ENCODE measurements at places on chromosomes 2 and 18.

GRCh38 chr2:162198239-162198638, 45.0 kb downstream of the FAP start:
- DNase-seq, result no peak

GRCh38 chr18:31791817-31792579, 31.3 kb upstream of the SLC25A52 start:
- no peak for DNase-seq

GRCh38 chr2:45836316-45836715, 184.8 kb downstream of the PRKCE start:
- no peak for DNase-seq

- DNase-seq, result no peak
Measured at GRCh38 chr2:164260506-164260905, 360.8 kb downstream of the GRB14 start.

GRCh38 chr18:36427831-36428230, 130.3 kb downstream of the FHOD3 start:
- DNase-seq, result no peak

DNA sequence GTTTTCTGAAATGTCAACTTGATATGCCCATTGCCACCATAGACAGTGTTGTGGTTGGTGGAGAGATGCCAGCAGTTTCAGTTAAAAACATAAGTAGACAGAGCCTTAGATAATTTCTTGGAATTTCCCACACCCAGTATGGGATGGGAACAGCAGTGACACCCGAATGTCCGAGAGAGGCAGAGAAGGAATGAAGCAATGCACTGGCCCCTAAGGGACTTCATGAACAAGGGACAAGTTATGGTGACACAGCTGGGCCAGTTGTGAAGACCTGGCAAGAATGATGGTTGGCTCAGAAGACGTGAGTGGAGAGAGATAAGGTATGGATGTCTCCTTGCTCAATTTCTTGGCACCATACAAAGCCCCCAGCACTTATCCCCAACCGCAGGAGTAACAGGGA, 165.2 kb upstream of the APCDD1 start:
- no peak for DNase-seq

DNA sequence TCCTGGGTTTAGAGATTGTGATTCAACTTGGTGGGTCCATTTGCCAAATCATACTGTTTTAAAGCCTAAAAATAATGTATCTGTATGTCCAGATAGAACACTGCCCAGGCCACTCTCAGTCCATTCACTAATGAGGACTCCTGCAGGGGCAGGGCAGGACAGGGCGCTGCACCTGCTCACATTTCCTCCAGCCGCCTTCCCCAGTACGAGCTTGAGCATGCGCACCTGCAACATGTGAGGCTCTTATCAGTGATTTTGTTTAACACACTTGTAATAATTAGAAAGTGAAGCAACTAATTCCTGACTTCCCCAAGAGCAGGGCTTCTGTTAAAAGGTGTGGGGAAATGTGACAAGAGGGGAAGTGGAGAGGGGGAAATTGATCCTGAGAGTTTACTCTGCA, 89.7 kb downstream of the AFF3 start:
- no peak for DNase-seq

- no peak for DNase-seq
Measured at GRCh38 chr18:10122988-10123950, 209.5 kb downstream of the VAPA start.

DNA sequence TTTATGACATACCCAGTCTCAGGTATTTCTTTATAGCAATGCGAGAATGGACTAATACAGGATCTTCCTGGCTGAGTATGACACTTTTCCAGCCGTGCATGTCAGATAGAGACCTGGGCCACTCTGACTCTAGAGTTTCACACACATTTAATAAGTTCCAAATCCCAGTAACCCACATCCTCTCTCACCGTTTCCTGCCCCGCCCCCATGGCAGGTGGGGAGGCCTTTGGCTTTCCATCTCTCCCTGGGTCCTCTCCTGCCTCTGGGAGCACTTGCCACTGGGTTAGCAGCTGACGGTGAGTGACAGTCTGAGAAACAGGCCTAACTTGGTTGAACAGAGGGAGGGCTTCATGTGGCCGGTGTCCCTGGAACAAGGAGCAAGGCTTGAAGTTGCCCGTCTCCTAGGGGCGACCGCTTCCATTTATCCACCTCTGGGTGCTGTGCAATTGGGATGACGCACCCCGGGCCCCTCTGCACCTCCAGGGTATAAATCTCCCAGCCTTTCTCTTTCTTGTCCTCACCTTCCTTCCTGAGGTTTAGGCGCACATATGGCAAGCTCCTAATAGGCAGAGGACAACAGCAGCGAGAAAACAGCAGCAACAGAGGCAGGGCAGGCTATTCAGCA, 152.7 kb upstream of the HDAC4 start:
- no peak for DNase-seq

DNA sequence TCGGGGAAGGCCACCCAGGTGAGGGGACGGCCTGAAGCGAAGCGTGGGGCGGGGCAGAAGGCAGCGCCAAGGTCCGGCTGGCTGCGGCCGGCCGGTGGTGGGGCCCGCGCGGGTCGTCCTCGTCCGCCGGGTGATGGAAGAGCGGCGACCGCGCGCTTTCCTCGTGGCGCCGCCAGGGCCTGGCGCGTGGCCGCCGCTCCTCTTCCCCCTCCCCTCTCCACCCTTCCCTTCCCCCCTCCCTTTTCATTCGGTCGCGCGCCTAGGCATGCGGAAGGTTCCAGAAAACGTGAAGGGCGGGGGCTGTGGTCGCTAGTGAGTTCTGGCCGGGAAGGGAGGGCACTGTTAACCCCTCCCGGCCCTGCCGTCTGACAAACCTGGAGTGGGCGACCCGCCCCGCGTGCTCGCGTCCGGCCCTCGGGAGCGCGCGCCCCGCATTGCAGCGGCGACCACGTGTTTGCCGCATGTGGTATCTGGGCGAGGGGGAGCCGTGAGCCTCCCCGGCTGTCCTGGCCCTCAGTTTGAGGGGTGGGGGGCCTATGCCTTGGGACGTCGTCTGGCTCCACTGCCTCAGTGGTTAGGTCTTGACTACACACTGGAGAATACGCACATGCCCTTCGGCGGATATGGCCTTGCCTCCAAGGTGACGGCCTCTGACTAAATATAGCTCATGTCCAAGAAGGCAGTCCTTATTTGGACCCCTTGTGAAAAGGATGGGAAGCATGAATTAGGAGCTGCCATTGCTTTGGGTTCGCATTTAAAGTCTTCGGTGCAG, 579 bp downstream of the MAT2A start:
- peak; percentile 77 for DNase-seq

- DNase-seq, result peak; percentile 92
Measured at GRCh38 chr2:238220892-238221521, 17.5 kb upstream of the ILKAP start.

DNA sequence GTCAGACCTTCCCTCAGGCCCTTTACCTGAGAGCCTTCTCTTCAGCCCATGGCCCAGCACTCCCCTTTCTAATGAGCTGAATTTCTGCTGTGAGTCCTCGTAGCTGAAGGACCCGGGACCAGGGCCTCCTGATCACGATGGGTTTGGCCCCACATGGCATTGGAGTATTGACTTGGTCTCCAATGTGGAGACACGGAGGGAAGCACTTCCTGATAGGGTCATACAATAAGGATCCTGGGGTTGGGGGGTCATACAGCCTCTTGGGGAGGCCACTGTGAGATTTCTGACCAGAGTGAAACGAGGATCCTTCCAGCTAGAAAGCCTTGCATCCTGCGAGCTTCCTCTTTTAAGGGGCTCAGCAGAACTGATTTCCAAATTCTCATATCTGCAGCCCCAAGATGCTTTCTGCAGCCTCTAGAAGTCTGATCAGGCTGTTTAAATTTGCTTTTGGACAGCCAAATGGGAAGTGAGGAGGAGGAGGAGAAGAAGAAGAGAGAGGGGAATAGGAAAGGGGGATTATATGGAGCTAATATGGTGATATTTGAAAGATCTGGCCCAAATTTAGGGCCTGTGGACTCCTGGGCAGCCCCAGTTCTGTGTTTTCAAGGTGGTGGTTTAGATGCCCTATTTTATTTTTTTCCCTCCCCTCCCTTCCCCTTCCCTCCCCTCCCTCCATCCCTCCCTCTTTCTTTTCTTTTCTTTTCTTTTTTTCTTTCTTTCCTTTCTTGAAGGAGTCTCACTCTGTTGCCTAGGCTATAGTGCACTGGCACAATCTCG, 38.9 kb downstream of the RHOB start:
- DNase-seq, result no peak

DNA sequence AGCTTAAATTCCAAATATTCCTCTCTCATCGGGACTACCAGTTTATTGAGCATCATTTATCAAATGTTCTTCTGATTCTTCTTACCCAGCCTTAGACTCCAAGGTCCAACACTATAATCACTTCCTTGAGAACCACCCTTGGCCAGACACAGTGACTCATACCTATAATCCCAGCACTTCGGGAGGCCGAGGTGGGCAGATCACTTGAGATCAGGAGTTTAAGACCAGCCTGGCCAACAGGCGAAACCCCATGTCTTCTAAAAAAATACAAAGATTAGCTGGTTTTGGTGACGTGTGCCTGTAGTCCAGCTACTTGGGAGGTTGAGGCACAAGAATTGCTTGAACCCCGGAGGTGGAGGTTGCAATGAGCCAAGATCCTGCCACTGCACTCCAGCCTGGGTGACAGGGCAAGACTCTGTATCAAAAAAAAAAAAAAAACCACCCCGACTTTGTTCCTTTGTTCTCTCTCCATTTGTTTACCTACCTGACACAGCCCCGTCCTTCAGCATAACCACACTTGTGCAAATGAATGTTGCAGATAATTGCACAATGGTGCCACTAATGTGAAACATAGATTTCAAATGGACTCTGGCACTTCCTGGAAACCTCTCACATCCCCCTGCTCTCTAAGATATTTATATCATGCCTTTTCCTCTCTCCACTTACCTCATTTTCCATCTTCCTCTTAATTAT, 38.9 kb upstream of the LPIN2 start:
- no peak for DNase-seq

DNA sequence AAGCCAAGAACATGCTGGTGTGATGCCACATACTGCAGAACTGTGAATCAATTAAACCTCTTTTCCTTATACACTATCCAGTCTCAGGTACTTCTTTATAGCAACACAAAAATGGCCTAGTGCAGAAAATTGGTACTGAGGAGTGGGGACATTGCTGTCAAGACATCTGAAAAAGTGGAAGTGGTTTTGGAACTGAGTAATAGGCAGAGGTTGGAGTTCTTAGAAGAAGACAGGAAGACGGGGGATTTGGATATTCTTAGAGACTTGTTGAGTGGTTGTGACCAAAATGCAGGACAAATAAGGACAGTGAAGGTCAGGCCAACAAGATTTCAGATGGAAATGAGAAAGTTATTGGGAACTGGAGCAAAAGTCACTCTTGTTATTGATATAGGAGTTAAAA, 31.3 kb upstream of the CDH2 start:
- DNase-seq, result no peak

DNA sequence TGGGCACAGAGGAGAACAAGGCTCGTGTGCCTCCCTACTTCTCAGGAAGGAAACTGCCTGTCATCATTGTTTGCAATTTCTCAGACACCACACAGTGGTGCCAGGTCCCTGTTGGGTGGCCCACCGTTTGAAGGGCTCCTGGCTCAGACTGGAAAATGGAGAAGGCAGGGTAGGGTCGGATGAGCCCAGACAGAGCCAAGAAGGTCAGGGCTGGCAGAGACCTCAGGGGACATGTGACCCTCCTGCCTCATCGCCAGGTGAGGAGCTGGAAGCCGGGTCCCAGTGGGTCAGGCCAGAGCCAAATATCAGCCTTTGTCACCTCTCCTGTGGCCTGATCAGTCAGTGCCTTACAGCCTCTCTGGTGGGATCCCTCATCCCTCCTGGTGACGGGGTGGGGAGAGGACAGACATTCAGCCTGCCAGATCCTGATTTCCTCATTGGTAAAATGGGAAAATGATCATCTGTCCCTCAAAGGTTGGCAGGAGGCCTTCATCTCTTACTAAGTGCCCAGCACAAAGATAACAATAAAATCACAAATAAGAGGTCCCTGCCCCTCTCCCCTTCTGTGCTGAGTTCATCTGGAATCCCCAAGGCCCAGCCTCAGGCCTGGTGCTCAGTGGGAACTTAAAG, 117.6 kb downstream of the CAPN13 start:
- no peak for DNase-seq

GRCh38 chr2:198852248-198852647, 605.5 kb downstream of the SATB2 start:
- DNase-seq, result no peak

DNA sequence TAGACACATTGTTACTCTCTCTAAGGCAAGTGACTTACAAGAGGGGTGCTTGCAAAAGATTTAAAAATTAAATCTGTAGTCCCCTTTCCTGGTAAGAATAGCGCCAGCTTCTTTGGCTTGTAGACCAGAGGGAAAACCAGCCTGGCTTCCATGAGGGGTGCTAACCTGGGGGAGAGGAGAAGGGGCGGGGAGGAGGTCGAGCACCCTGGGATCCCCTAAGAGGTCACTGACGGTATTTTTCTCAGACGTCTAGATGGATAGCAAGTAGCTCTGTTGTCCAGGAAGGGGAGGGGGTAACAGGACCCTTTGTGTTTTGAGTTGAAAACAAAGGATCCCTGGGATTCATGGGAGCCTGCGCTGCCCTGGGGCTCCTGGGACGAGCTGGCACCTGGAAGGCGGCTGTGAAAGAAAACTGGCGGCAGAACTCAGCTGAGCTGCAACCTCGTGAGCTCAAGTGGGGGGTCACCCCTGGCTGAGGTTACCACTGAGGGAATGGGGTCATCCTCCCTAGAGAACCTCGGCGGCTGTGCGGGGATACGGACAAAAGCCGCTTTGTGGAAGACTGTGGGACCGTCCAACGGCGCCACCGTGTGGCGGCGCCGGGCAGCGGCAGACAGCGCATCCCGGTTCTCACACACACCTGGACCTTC, 37.8 kb upstream of the MRPL19 start:
- peak; percentile 51 for DNase-seq

- DNase-seq, result no peak
Measured at GRCh38 chr2:177241711-177242120, 22.8 kb downstream of the NFE2L2 start.

DNA sequence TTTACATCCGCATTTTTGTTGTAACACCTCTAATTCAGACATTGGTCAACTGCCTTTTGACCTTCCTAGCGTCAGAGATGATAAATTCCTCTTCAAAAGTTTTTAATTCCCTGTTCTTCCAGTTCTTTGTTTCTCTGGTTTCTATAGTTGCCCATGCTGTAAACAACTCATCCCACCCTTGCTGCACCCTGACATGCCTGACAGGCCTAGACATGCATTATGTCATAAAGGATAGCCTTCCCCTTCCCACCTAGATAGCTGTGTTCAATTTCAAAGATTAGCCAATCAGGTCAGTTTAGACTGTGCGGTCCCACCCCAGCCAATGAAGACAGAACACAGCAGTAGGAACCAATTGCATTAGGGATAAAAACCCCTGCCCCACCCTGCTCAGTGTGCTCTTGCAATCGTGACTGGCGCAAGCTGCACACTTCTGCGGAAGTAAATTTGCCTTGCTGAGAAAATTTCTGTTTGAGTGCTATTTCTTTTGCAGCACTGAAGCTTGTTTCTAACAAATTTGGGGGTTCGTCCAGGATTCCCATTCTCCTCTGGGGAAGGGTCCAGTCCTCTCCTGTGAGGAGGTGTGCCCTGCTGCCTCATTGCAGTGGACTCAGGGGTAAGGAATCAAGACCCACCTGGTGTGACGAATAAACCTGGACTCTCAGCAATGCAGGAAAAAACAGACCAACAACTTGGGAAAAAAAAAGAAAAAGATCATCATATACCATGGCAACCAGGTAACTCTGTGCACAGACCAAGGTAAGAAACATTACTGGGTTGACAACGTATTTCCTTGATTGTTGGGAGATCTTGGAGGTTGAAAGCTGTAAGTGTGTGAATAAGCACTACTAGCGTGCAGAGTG, 9.1 kb upstream of the SAP130 start:
- DNase-seq, result no peak

GRCh38 chr18:71442731-71443141, 1101.4 kb downstream of the CBLN2 start:
- DNase-seq, result no peak

GRCh38 chr2:143529118-143529720, 400.0 kb downstream of the ARHGAP15 start:
- DNase-seq, result no peak

Measured in cerebellum (tissue), 4 donors.